Left ventricle myocardium inferior (tissue), 1 donor: ENCODE measurements at places on chromosomes 2 and 18. TPM values are rescaled to one million over a fixed set of nuclear protein-coding genes. Genes with fewer than 3 reads are reported as not detected.

DNA sequence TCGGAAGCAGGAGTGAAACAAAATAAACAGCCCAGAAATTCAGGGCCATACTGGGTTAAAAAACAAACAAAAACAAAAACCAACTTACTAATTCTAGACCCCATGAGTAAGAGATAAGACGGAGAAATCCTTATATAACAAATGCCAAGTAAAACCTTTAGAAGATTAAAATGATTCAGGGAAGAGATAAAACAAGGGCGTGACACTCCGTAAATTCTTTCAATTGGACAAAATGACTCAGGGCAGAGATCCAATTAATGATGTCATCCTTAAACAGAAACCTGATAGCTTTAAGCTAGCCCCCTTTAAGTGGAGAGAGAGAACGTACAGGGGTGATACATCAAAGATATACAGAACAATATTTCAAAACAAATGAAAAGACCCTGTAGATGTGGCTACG lies 317.4 kb downstream of the NBAS start:
- H3K27me3 ChIP-seq, result no peaks in the 10 kb centered on the region
- no peaks in the 10 kb centered on the region for H3K4me1 ChIP-seq
- DNase-seq, result no peak
- H3K4me3 ChIP-seq, result no peak overlapping the region
- no peak overlapping the region for H3K27ac ChIP-seq

CRYBA2 gene
- not detected for total RNA-seq

RNF149 gene
- 12.0 TPM for total RNA-seq

DNA sequence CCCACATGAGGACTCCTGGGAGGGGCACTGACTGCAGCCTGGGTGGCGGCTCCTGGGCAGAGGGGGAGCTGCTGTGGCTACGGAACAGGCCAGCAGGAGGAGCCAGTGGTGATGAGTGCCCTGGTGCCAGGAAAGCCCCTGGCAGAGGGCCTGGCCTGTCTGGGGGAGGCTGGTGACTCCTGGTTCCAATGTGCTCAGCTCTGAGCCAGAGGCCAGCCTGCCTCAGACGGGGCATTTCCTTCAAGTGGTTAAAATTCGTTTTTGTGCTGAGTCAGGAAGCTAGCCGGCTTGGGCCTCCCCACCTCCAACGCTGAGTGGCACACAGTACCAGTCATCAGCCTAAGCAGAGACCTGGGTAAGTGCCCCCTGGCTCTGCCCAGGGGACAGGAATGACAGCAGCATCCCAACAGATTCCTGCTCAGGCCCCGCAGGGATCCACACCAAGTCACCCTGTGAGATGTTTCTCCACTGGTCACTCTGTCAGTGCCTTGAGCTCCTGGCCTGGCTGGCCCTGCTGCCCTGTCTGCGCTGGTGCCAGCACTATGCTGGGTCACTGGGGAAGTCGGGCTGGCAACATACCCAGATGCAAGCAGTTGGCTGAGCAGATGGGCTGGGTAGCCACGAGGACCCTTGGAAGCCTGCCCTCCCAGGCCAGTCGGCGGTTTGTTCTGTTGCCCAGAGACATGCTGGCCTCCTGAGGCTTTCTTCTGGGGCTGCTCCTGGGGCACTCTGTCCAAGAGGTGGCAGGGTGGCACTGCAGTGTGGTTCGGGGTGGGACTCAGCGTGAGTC lies 7.1 kb upstream of the KLF11 start:
- H3K27ac ChIP-seq, result peak overlapping the region; percentile 84
- no peak overlapping the region for H3K4me3 ChIP-seq
- peaks cover 80% of the 10 kb centered on the region for H3K4me1 ChIP-seq
- peak; percentile 73 for DNase-seq

LYG1 gene
- 0.58 TPM for total RNA-seq
